ENCODE measurements at places on chromosomes 12 and 14. TPM values are rescaled to one million over a fixed set of nuclear protein-coding genes. Genes with fewer than 3 reads are reported as not detected.

GRCh38 chr14:66677780-66678179 lies 169.8 kb downstream of the GPHN start:
- H3K4me1 ChIP-seq, result no peaks in the 10 kb centered on the region
- no peak overlapping the region for H3K27ac ChIP-seq
- no peak overlapping the region for H3K4me3 ChIP-seq
- peaks cover 16% of the 10 kb centered on the region for H3K36me3 ChIP-seq
- no peaks in the 10 kb centered on the region for H3K27me3 ChIP-seq

GRCh38 chr14:57495416-57495815 lies 1.8 kb upstream of the CCDC198 start:
- H3K4me3 ChIP-seq, result no peak overlapping the region
- H3K27ac ChIP-seq, result no peak overlapping the region
- no peaks in the 10 kb centered on the region for H3K27me3 ChIP-seq
- H3K36me3 ChIP-seq, result no peaks in the 10 kb centered on the region

GRCh38 chr12:53326460-53327185 lies 5.2 kb upstream of the AAAS start:
- no peaks in the 10 kb centered on the region for H3K36me3 ChIP-seq
- DNase-seq, result no peak
- H3K27me3 ChIP-seq, result peaks cover 13% of the 10 kb centered on the region
- peak overlapping the region; percentile 71 for H3K27ac ChIP-seq
- peaks cover 21% of the 10 kb centered on the region for H3K4me1 ChIP-seq
- H3K4me3 ChIP-seq, result peak overlapping the region; percentile 67

- H3K4me3 ChIP-seq, result no peak overlapping the region
- no peak for DNase-seq
- H3K27me3 ChIP-seq, result no peaks in the 10 kb centered on the region
- H3K36me3 ChIP-seq, result no peaks in the 10 kb centered on the region
- H3K27ac ChIP-seq, result no peak overlapping the region
Measured at GRCh38 chr12:126139355-126139754, 1074.1 kb downstream of the AACS start.

- no peaks in the 10 kb centered on the region for H3K4me1 ChIP-seq
- no peaks in the 10 kb centered on the region for H3K27me3 ChIP-seq
- no peak for DNase-seq
Measured at GRCh38 chr12:74227846-74228545, 309.6 kb upstream of the ATXN7L3B start.

GRCh38 chr12:49195736-49196135 lies 6.9 kb upstream of the TUBA1A start:
- H3K27me3 ChIP-seq, result peaks cover 14% of the 10 kb centered on the region
- no peak for DNase-seq
- H3K36me3 ChIP-seq, result no peaks in the 10 kb centered on the region

DNA sequence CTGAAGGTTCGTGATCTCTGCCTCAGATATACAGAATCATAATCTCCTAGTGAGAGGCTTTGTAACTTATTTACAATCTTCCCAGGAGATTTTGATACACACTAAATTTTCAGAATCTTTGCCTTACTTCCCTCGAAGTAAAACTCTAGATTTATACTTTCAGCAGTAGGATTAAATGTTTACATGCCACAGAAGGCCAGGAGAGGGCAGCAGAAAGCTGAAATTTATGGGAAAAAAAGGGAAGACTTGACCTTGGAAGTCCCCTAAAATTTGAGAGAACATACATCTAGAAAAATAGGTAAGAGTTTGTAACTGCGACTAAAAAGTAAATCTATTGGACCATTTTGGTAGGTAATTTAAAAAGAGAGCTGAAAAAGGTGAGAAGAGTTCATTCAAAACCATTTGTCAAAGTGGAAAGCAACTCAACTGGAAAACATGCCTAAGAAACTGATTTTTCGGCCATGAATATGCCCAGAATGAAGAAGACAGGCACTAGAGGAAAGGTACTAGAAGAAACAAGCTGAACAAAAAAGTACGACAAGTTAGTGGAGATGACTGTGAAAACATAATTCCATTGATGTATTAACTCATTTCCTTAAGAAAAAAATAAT lies 242.0 kb upstream of the MDGA2 start:
- no peaks in the 10 kb centered on the region for H3K27me3 ChIP-seq
- H3K36me3 ChIP-seq, result no peaks in the 10 kb centered on the region
- H3K4me1 ChIP-seq, result no peaks in the 10 kb centered on the region
- H3K4me3 ChIP-seq, result no peak overlapping the region

The MYL6B gene
- 63.3 TPM for total RNA-seq

The POTEG gene
- total RNA-seq, result not detected

The SIX4 gene
- 0.23 TPM for total RNA-seq
